Foreskin fibroblast (primary cell): ENCODE measurements at places on chromosomes 4 and X.

DNA sequence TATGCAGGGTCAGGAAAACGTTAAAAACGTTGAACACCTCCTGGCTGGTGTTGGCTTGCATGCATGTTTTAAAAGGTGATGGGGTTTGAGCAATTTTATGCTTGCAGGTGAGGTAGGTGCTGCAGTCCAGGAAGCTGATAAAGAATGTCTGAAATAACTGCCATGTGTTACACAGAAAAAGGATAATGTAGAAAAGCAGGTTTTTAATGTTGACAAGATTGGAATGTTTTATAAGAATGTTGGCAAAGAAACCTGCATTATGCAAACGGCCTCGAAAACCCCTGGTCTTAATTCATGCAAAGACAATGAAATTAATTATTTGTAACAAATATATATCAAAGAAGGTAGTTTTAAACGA is 723.7 kb upstream of the AGA start:
- DNase-seq = no peak

DNA sequence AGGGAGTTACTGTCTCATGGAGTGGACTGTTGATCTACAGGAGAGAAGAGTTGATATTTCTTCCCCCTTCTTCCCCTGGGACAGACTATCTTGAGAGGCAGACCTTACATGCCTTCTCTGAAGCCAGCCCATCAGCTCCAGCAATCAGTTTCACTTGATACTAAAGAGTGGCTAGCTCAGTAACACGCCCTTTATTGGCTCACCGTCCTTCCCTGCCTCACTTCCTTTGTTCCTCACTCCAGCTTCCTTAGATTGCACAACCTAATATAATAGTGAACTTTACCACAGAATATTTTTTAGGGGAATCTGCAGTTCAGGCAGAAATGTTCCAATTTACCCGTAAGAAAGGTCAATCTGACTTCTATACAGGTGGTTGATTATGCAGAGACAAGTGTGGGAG is 128.1 kb upstream of the NDP start:
- no peak for DNase-seq

DNA sequence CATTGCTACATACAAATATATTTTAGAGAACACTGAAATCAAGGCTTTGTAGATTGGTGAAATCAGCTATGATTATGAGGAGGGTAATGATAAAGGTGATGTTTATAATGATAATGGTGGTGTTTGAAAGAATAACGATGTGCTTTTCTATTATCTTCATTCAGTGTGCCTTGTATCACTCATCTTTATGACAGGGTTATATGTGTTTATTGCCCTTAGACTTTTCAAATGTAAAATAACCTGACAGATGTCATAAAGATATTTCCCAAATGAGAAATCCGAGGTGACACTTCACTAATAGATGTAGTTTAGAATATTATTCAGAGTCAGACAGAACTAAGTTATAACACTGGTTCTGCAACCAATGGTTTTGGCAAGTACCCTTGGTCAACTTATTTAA is 323.0 kb upstream of the SPANXN4 start:
- DNase-seq = no peak

GRCh38 chr4:164572877-164573279 is 181.1 kb upstream of the SMIM31 start:
- DNase-seq = no peak

DNA sequence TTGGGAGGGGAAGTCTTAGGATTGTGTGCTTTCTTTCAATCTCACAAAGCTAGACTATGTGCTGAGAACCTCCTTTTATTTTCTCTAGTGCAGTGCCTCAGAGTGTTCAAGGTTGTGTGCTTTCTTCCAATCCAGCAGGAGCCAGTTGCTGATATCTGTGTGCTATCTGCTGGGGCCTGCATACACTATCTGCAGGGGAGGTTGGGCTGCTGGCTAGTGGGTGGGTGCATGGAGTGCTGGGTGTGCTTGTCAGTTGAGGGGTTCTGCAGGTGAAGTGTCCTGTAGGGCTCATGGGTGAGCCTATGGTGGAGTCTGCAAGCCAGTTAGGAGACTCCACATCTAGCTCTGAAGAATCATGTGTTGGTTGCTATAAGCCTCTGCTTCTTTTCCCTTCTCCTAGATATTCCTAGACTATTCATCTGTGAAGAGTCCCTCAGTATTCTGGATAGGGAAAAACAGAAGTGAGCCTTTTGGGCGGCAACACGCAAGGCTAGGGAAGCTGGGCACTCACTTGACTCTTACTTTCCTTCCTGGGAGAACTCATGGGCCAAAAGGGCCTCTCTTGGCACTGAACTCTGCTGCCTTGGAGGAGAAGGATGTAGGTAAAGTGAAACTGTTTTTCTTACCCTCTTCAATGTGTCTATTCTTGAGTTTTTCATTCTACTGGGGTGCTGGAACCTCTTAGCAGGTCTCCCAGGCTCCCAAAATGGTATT is 8.0 kb upstream of the CISD2 start:
- DNase-seq = no peak

DNA sequence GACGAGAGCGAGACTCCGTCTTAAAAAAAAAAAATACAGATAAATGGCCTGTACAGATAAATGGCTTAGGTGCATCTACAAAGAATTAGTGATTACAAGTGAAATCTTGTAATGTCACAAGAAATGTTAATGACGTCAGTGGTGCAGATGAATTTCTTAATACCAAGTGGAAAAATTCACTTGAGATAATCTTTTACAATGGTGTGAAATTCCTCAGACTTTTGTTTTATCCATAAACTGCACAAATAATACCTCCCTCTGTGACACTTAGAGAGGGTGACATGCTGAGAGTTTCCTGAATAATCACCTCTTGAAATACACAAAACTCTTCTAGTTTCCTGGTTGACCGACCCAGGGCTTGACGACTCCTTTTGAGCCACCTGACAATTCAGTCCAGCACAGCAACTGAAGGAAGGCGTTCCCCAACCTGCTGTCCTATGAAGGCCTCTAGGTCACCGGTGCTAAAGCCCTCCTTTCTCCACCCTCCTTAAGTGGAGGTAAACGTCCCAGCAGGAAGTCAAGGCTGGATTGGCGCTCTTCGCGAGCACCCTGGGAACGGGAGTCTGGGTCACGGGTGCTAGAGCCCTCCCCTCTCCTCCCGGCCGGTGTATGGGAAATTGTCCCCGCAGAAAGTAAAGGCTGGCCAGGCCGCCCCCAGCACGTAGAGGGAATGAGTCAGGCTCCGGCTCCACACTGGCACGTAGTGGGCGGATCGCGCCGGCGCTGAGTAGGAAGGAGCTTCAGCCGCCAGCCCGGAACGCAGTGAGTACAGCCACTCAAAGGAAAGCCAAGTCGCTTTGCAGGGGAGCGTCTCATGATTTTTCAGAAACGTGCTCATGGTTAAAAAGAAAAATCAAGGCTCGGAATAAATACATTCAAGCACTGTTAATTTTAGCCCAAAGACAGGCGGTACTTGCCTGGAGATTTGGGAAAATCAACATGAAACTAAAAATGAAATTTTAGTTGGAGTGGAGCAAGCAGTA is at the start of gene TMEM144:
TMEM144 (plus strand) TSS at position 662 of the 983 bp plus-strand sequence. CDS start 2,182 bp downstream, outside the sequence.
- DNase-seq = peak; percentile 94

- peak; percentile 78 for DNase-seq
Observed at GRCh38 chrX:9566150-9566621, 101.3 kb downstream of the TBL1X start.

DNA sequence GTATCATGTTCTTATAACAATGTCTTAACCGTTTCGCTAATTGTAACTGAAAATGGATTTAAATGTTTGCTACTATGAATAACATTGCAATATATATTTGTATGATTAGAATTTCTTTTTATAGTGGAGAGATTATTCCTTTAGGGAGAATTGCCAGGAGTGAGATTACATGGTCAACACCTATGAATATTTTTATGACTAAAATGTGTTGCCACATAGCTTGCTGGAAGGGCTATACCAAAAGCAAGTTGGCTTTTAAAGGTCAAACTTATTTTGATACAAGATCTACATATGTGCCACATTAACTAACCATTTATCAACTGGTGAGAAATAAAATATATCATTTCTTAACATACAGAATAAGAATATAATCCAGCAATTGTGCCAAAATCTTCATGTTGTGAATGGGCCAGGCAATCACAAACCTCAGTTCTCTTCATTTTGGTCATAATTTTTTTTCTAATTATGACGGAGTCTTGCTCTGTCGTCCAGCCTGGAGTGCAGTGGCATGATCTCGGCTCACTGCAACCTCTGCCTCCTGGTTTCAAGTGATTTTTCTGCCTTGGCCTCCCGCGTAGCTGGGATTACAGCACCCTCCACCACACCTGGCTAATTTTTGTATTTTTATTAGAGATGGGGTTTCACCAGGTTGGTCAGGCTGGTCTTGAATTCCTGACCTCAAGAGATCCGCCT is 10.0 kb upstream of the EGF start:
- no peak for DNase-seq

DNA sequence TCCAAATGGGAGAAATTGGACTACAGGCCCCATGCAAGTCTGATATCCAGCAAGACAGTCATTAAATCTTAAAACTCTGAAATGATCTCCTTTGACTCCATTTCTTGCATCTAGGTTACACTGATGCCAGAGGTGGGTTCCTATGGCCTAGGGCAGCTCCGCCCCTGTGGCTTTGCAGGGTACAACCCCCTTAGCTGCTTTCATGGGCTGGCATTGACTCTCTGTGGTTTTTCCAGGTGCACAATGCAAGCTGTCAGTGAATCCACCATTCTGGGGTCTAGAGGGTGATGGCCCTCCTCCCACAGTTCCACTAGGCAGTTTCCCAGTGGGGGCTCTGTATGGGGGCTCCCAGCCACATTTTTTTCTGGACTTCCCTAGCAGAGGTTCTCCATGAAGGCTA is 228.5 kb upstream of the ADAMTS3 start:
- no peak for DNase-seq

GRCh38 chrX:83339724-83340123 is 168.4 kb upstream of the POU3F4 start:
- DNase-seq = no peak

DNA sequence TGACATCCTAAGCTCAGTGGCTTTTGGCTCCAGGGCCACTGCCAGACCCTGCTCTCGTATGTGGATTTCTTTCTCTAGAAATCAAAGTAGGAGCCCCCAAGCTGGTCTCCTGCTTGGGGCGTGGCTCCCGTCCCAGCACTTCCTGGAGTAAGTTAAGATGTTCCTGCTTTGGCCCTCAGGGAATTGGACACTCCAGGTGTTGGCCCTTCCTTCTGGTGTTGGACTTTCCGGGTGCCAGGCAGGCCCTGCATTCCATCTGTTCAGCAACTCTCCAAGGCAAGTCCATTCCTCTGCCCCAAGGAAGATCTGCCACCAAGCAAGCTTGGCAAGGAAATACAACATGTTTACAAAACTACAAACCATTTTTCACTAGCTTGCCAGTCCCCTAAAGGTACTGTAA is 22.1 kb upstream of the GPC4 start:
- DNase-seq = no peak

GRCh38 chrX:124348182-124348581 is 1.8 kb downstream of the SH2D1A start:
- no peak for DNase-seq

DNA sequence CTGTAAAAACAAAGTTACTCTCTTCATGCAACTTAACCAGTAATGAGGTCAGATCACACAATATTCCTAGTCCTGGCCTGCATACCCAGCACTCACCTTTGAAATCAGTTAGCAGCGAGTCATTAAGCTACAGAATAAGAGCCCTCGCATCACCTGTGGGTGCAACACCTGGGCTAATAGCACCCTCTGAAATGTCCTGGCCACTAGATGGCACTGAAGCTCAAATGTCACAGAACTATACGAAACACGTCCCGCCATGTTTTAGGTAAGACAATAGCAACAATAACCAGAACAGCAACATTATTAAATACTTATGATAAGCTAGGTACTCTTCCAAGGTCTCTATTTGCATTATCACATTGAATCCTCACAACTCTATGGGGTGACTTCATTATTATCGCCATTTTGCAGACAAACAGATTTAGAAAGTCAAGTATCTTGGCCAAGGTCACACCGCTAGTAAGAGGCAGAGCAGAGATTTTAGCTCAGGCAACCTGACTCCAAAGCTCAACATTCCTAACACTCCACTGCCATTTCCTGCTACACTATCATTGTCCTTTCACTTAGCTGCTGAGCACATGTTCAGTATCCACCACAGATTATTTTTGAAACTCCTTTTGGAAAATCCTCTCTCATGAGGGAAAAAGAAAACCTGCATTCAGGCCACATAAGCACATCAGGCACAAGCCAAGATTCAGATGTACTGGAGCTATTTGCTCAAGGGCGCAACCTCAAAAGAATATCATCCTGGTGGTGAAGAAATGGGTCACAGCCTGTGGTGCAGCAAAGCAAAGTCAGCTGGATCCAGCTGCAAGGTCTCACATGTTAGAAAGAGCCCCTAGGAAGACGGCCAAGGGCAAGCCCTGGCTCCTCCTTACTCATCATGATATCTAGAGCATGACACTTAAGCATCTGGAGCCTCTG is 59.5 kb upstream of the KDR start:
- peak; percentile 88 for DNase-seq

DNA sequence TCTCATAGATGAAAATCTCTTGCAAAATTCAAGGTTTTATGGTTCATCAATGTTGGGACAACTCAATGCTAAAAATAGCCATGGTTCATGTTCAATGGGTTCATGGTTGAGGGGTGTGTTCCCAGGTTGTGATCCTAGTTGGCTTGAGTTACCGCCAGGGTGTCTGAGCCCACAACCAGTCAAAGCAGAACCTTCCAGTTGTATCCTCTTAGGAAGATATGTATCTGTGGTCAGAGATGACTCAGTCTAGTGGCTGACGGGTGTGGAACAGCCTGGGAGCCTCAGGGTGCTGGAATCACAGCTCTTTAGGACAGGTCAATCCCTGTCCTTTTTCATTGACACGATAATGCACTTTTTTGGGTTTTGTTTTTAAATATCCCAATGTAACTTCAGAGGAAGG is 192.3 kb upstream of the NR3C2 start:
- DNase-seq = no peak

- DNase-seq = no peak
Observed at GRCh38 chr4:107854356-107855022, 29.8 kb downstream of the SGMS2 start.

GRCh38 chr4:99399017-99399416 is 36.1 kb downstream of the ADH7 start:
- DNase-seq = no peak

- DNase-seq = no peak
Observed at GRCh38 chr4:36944232-36944631, 300.3 kb upstream of the NWD2 start.

- DNase-seq = no peak
Observed at GRCh38 chrX:2187352-2188115, 313.2 kb downstream of the DHRSX start.
